ENCODE measurements at places on chromosomes 1 and 21.

GRCh38 chr21:38440746-38441145, 57.5 kb downstream of the ERG start:
- DNase-seq, result peak; percentile 96

- DNase-seq, result peak; percentile 11
These were observed 84.5 kb upstream of the ESRRG start for GRCh38 chr1:216807696-216808095.

- DNase-seq, result no peak
These were observed 114.7 kb downstream of the MAP3K21 start for GRCh38 chr1:233442026-233442780.

- peak; percentile 23 for DNase-seq
These were observed 12.4 kb upstream of the SCAF4 start for GRCh38 chr21:31744182-31744800.

DNA sequence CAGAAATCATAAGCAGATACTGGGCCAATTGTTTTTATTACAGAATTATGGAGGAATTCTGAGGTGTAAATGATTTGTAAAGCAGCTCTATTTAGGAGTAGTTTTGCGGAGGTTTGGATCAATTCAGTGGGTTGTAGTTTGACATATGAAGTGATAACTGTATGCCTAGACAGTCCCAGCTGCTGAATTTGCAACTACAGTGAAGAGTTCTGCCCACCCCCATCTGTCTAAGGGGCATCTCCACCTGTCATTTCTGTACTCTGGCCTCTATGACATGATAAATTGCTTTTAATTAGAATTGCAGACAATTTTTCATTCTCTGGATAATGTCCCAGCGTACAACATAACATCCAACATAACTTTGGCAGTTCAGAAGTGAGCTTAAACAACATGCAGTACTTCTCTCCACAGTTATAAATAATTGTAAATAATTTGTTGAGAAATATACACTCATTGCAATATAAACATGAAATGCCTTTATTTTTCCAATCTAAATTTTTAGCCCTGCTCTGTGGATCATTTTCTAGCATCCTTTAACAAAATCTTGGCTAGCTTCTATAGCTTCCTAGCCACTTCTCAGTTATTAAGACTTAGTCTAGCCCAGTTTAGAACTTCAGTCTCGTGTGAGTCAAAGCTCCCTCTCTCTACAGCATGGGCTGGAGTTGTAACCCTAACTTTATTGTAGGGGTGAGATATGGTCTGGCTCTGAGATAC, 52.3 kb downstream of the PDE4B start:
- DNase-seq, result no peak

GRCh38 chr21:43362321-43362791, 64.6 kb downstream of the SIK1 start:
- peak; percentile 80 for DNase-seq

DNA sequence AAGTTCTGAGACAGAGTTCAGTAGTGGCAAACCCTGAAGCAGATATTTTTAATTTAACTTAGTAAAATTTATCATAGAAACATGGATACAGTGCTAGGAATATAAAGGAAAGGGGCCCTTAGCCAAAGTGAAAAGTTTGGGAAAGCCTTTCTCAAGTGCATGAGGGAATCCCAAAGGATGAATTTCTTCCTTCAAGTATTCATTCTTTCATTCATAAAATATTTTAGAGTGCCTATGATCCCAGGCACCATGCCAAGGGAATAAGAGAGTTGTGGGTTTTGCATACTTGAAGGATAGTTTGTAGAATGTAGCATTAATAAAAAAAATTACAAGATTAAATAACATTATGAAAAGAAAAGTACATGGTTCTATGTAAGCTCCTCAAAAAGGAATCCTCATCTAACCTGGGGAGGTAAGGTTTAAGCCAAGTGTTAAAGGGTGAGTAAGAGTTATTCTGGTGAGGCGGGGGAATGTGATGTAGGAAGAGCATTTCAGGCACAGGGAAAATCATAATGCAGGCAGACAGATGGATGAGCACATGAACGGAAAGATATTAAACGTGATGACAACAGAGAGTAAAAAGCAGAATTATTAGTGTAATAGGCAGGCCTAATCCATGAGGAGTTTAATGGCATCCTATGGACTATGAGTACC, 40.4 kb upstream of the NTNG1 start:
- DNase-seq, result peak; percentile 71

All from fibroblast of skin of abdomen (primary cell).